ENCODE measurements at places on chromosomes 2 and 18.

DNA sequence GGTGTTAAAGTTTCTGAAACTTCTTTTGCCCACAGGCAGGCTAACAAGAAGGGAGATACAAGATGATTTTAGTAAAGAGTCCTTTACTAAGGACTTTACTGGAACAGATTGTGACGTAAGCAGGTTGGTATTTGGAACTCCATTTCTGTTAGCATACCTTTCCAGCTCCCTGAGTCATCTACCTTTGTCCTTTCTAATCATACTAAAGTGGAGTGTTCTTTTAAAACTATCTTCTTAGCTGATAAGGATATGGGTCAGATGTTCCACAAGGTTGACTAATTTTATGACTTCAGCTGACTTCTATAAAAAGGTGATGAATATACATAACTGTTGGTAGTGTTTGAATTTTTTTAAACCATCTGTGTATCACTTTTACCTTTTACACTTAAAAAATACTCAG is 21.1 kb downstream of the UGP2 start:
- DNase-seq: no peak

DNA sequence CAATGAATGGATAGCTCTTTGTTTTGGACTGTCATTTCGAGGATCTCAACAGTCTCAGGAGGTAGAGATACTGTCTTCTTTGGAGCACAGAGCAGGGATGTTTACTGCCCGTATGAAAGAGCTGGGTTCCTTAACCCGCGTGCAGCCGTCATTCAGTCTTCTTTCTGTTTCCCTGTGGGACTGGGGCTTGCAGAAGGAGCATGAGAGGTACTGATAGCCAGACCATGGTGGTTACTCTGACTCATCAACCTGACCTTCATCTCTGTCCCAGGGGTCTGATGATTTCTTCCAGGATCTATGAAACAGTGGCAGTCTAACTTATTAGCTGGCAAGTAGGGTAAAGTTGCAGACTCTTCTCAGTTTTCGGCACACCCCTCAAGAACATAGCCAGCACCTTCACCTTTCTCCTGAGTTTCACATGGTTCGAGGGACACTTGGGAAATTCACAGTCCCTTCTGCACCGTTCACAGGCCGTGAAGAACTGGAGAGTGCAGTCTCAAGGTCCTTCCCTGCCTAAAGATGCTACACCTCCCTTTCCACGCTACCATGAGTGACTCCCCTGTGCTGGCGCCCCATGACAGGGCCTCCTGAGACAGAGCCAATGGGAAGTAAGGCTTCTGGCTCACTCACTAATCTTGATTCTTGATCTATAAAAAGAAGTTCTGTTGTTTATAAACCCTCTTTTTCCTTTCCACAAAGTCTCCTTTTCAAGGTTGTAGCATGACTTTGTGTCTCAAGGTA is 226.2 kb downstream of the MC4R start:
- no peak for DNase-seq

- DNase-seq: no peak
Observed at GRCh38 chr2:43067254-43068040, 159.0 kb downstream of the ZFP36L2 start.

GRCh38 chr18:389658-390357 is 110.7 kb downstream of the COLEC12 start:
- DNase-seq: no peak

GRCh38 chr18:64645753-64646152 is 496.9 kb upstream of the LINC00305 start:
- DNase-seq: no peak

DNA sequence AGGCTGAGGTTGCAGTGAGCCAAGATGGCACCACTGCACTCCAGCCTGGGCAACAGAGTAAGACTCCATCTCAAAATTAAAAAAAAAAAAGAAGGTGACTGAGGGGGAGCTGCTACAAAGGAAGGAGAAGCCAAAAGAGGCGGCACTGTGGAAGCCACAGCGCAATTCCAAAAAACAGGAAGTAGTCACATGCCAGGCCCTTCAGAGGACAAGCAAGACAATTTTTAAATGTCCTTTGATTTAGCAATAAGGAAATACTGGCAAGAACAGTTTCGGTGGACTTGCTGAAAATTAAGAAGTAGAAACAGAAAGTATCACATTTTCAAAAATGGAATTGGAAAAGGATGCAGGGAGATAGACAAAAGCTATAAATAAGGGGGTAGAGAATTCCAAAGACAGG is 122.8 kb downstream of the OSBPL1A start:
- DNase-seq: peak; percentile 68

All from ascending aorta (tissue), 2 donors.